Hematopoietic multipotent progenitor cell treated with erythropoietin and hydrocortisone succinate and interleukin-3 and kit ligand, for 6 days (in vitro differentiated cells): ENCODE measurements at places on chromosomes 2 and 18.

GRCh38 chr18:56374007-56374655, 264.3 kb downstream of the TXNL1 start:
- DNase-seq, result no peak

DNA sequence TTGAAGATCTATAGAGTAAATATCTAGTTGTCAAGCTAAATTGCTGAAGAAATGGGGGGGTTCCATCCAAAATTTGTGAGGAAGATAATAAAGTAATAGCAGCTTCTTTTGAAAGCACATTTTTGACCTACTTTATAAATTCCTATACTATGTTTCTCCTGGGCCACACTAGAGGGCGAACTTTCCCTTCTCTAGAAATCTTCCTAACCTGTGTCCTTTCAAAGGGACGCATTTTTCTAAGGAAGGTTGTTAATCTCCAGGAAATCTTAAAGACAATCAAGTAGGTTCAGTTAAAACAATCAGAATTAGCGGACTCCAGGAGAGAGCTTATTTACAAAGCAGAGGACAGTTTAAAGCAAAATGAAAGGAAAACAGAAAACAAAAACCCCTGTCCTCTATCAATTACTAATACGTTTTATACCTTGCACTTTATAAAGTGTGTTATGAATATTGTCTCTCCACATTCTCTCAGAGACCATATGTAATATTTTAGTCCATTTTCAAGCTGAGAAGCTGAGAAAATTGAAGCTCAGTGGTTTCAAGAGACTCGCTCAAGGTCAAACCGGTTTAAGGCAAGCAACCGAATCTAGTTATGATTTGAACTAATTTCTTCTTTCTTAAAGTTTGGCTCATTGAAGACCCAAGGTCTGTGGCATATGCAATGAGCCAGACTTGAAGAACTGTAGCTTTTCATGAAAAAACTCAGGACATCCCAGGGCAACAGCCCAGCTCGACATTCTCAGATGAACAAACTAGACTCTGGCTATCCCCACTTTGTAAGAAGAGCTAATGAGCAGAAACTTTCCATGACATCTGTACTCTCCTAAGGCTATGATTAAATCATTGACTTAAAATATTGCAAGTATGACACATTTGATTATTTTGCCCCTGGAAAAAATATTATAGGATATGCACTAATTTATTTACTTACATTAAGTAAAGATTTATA, 273.6 kb downstream of the PAX3 start:
- DNase-seq, result peak; percentile 51

- peak; percentile 56 for DNase-seq
Observed at GRCh38 chr2:157751462-157752058, 122.9 kb upstream of the ACVR1C start.

- no peak for DNase-seq
Observed at GRCh38 chr2:33322612-33323011, 153.8 kb upstream of the RASGRP3 start.

GRCh38 chr2:83949361-83949760, 509.7 kb downstream of the SUCLG1 start:
- DNase-seq, result no peak

DNA sequence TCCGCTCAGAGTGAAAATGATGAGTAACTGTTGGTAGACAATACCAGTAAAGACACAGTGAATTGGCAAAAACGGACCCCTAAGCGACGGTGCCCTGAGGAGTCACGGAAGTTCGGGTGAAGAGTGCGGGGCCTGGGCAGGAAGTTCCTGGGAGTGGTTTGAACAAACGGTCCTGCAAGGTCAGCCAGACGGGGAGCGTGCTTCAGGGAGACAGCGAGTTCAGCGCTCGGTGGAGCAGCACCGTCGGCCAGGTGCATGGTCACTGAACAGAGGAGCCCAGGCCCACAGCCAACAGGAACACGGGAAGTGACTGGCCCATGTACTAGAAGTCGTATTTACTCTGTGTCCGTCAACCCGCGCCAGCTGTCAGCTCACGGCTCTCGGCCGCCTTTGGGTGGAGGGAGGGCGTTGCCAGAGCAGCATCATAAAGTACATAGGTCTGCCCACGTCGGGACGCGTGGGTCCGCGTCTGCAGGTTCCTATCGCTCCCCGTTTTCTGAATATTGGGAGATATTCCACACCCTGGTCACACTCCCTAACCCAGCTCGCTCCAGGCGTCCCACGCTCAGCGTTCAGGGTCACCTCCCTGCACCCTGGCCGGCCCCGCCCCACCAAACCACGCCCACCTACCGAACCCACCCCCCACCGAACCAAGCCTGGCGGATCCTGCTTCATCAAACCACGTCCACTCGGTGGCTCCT, 75.6 kb upstream of the UXS1 start:
- DNase-seq, result peak; percentile 59

GRCh38 chr2:191783416-191783815, 63.5 kb downstream of the CAVIN2 start:
- DNase-seq, result no peak

GRCh38 chr2:48934807-48935206, 179.3 kb upstream of the LHCGR start:
- no peak for DNase-seq

GRCh38 chr2:44944102-44944951, 2.8 kb downstream of the SIX3 start:
- DNase-seq, result no peak

DNA sequence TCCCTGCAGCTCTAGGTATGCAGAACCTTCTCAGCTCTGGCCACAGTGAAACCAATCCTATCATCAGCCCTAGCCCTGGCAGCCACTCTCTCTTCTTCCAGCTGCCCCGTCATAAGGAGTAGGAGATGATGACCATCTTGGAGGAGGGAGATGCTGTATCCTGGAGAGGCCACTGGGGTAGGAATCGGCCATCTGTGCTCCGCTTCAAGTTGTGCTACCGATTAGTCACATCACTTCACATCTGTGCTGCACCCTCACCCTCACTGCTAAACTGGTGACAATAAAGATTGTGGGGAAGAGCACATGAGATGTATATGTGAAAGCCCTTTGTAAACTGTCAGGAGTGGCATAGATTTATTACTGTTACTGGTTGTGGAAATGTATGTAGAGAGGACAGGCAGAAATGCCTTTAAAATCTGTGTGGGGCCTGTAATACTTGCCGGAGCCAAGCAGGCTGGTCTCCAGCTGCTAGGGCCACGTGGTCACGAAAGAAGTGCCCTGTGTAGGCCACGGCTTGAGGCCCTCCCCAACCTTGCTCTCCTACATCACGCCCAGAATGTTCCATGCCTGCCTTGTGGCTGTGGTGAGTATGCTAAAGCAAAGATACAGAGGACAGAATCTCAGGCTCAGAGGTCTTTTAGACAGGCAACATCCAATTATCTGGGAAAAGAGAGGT, 236.8 kb downstream of the CLIP4 start:
- DNase-seq, result no peak

DNA sequence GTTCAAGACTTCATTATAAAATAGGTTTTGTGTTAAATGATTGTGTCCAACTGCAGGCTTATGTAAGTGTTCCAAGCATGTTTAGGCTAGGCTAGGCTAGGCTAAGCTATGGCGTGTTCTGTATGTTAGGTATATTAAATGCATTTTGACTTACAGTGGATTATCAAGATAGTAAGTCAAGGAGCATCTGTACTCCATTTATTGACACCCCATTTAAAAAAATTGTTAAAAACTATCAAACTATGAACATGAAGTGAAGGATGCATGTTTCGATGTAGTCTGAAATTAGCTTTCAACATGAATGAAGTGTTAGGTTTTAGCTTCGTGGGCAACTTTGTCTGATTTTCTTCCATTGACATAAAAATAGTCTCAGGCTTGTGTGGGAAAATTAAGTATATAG, 290.5 kb downstream of the PARD3B start:
- no peak for DNase-seq

DNA sequence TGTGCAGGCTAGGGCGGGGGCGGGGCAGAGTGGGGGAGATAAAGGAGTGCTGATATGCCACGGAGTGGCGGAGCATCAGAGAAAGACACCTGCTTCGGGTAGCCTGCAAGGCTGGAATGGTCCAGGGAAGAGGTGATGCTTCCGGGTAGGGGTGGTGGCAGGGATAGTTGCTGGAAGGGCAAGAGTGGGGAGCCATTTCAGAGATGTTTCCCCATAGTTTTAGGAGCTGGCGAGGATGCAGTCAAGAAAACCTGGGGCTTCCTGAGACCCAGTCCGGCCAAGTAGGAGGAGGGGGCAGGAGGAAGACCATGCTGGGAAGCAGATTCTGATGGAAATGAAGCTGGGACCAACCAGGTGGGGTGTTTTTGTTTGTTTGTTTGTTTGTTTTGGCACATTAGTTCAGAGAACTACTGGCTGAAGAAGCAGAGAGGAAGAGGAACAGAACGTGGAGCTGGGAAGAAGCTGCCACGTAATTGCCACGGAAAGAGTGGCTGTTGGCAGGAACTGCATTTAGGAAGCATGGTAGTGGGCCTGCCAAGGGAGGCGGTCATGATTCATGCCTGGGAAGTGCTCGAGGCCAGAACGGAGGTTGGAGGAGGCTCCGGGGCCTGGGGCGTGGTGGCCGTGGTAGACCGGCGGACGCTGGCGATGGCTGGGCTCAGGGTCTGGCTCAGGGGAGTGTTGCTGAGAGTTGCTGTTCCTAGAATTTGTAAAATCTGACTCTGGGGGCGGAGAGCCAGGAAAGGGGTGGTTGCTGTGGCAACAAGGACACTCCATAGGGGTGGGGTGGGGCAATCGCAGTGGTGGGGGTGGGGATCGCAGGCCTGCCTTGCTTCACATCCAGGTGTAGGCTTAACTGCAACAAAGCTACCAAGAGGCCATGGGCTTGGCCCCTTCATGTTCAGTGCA, 8.6 kb upstream of the INPP5D start:
- no peak for DNase-seq

DNA sequence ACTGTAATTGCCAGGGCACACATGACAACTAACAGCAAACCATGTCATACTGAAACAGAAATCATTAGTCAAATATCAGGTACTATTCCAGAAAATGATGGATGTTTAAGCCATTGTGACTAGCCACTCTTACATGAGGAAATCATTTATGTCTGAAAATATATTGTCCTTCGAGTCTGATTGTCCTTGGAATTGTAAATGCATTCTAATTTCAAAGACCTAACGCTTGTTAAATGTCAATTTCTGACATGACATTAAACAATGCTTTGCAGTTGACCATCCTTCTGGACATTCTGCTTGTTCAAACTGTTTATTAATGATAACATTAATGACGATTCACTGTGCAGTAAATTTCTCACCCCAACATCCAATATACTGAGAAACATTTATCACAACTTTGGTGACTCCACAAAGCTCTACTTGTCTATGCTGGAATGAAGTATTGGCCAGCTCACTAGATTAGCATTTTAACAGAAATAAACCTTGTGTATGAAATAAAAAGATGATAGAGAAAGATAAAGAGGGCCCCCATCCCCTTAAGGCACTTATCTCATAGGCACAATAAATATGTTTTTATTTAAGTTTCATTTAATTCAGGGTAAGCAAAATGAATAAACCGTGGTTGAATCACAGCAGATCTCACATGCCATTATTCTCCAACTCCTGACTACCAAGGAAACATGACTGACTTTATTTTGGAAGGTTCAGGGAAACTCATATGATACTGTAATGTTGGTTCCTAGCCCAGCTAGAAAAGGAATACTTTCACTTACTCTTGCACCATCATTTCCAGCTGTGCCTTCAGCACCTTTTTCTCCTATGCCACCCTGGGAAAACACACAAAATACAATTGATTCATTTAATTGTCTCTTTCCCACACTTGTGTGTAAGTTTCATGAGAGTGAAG, 82.3 kb downstream of the COL3A1 start:
- no peak for DNase-seq

- no peak for DNase-seq
Observed at GRCh38 chr2:196372811-196373664, 201.7 kb upstream of the STK17B start.

- no peak for DNase-seq
Observed at GRCh38 chr2:152372438-152372984, 37.5 kb downstream of the FMNL2 start.

DNA sequence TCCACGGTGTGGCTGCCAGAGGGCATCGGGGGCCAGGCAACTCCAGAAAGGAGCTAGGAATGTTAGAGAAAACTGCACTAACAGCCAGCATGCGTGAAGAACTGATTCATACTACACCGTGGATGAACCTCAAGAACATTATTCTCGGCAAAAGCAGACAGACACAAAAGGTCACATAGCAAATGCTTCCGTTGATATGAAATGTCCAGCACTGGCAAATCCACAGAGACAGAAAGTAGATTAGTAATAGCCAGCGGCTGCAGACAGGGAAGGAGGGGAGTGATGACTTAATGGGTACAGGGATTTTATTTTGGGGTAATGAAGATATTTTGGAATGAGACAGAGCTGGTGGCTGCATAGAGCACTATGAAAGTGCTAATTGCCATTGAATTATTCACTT, 37.4 kb downstream of the SCTR start:
- DNase-seq, result no peak

DNA sequence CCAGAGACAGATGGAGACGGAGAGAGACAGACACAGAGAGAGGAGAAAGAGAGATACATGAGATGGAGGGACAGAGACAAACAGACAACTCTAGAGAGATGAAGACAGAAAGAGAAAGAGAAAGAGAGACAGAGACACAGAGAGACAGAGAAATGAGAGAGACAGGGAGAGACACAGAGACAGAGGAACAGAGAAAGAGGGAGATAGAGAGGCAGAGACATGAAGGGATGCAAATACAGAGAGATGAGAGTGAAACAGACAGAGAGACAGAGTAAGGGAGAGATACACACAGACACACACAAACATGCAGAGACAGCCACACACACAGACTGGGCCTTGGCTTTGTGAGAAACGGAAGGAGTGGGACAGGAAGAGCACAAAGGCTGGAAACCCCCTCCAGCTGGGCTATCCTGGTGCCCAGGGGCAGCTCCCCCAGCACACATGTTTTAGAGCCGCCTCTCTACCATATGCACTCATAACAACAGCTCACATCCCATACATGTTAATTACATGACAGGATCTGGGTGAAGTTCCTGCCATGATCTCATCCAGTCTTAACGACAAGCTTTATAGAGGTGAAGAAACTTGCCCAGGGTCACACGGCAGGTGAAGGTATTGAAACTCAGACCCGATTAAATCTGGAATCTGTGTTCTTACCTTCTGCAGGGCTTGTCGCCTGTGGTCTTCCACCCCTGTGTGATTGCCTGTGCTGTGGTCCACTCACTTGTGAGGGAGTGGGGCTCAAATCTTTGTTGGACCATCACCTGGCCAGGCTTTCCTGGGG, 32.4 kb downstream of the IL18R1 start:
- no peak for DNase-seq

DNA sequence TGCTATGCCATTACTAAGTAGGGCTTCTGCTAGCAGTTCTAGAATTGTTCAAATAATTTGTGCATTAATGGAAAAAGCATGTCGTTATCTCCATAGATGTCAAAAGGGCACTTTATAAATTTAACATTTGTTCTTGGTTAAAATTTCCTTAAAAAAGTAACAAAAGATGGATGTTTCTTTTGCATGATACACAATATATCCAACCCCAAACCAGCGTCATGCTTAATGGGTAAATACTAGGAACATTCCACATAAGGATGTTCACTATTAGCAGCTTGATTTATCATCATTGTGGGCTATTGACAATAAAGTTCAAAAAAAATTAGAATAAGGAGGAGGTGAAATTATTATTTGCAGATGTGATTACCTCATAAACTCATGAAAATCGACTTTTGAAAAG, 79.7 kb downstream of the GREB1L start:
- DNase-seq, result no peak
